ENCODE measurements at places on chromosomes 11 and 22.

- no peak for DNase-seq
Observed at GRCh38 chr11:83927422-83927821, 641.3 kb upstream of the CCDC90B start.

GRCh38 chr11:17479284-17480214 lies 2.9 kb upstream of the ABCC8 start:
- peak; percentile 9 for DNase-seq

DNA sequence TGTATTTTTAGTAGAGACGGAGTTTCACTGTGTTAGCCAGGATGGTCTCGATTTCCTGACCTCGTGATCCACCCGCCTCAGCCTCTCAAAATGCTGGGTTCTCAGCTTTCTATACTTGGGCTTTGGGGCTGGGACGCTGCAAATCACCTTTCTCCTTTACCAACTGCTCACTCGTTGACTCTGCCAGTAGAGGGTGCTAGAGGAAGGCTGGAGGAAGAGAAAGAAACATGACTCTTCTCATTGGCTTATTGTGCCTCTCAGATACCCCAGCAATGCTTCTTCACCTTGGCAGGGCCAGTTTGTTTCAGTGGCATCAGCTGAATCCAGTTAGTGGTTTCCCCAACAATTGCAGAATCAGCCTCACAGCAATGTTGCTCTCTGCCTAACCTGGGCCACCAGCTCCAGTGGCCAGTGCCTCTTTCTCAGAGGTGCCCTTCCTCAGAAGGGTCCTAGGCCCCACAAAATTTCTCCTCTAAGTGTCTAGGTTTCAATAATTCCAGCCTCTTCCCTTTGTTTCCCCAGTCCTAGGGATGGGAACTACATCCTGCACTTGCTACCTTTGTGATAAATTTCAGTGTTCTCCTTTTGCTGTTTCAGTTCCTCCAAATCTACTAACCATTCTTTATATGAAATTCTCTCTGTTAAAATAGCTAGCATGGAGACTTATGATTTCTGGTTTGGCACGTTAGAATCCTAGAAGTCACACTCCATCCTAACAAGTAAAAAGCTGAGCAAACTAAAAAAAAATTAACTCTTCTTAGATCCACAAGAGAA lies 71.5 kb upstream of the VSTM5 start:
- no peak for DNase-seq

- no peak for DNase-seq
Observed at GRCh38 chr11:110340436-110340835, 44.0 kb upstream of the RDX start.

GRCh38 chr11:106497822-106498221 lies 420.4 kb downstream of the AASDHPPT start:
- DNase-seq, result no peak

GRCh38 chr22:42385696-42386095 lies 46.5 kb downstream of the NFAM1 start:
- DNase-seq, result no peak

DNA sequence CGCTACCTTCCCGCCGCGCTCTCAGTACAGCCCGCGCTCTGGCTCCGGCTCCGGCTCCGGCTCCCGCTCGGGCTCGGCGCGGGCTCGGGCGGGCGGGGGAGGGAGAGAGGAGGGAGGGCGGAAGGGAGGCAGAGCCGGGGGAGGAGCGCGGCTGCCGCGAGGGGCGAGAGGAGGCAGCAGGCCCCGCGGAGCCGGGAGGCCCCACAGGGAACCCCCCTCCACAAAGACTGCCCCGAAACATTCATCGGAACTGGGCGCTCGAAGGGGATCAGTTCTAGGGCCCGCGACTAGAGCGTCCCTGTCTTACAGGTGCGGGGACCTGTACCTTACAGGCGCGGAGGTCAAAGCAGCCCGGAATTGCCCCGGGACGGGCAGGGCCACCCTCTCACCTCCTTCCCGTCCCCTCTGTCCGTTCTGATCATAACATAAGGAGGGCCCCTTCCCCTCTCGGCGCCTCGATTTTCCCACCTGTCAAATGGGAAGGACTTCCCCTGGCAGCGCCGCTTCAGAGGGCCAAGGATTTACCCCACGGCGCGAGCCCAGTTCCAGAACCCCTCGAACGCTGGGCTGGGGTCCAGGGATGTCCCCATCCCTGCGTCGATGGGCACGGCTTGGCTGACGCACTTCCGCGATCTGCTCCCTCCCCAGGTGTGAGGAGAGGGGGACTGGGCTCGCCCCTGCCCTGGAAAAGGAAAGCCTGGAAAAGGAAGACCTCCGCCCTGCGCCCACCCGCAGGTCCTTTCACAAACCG lies at the start of gene SHISA8:
Gene SHISA8 (minus strand): TSS at position 40 of the 751 bp plus-strand sequence. CDS start 407 bp downstream, outside the sequence.
- no peak for DNase-seq

GRCh38 chr22:19717691-19718455 lies 3.6 kb downstream of the SEPTIN5 start:
- DNase-seq, result peak; percentile 40

- no peak for DNase-seq
Observed at GRCh38 chr11:26987272-26987671, 6.6 kb upstream of the FIBIN start.

GRCh38 chr11:115428306-115428705 lies 75.9 kb downstream of the CADM1 start:
- no peak for DNase-seq

DNA sequence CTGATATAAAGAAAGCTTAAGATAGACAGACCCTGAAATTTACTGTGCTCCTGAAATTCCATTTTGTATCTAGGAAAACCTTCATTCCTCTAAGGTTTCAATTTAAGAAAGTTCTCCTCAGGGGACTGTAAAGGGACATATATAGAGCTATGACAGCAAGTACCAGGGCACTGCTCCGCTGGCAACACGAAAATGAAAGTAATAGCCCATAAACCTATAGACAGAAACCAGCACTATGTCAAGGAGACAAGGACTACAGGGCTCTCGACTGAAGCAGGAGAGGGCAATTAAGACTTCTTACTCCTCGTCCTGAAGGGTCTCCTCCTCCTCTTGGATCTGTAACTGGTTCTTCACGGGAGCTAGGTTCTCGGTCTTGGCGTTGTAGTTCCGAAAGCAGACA lies 6.9 kb downstream of the FEZ1 start:
- no peak for DNase-seq

DNA sequence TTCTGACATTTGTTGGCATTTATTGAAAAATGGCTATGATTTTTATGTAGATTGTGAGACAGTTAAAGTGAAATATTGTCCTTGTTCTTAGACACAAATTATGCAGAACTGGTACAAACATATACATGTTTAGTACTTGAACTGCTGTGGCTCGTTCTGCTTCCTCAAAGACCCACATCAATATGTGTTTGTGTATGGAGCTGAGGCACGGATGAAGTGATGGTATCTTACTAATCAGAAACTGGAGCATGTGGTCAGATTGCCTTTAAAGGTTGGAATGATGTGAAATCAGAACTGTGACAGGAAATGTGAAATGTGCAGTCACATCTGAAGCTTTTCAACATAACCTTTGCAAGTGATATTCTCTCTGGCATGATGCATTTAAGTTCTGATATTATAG lies 130.4 kb downstream of the NAV2 start:
- no peak for DNase-seq

DNA sequence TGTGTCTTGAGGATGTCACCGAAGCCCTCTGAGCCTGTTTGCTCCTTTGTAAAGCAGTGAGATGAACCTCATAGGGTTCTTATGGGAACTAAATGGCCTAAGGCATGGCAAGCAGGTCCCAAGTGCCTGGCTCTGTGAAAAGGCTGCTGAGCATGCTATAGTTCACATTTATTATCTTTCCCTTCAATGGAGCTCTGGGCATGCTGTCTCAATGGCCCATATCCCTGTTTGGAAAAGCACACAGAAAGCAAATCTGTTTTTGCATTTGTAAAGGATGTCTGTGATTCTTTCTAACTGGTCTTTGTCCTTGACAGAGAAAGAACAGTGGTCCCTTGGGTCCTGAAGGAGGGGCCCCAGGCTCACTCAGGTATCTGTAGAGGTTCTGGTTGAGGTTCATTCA lies 26.4 kb downstream of the RTCB start:
- DNase-seq, result no peak

DNA sequence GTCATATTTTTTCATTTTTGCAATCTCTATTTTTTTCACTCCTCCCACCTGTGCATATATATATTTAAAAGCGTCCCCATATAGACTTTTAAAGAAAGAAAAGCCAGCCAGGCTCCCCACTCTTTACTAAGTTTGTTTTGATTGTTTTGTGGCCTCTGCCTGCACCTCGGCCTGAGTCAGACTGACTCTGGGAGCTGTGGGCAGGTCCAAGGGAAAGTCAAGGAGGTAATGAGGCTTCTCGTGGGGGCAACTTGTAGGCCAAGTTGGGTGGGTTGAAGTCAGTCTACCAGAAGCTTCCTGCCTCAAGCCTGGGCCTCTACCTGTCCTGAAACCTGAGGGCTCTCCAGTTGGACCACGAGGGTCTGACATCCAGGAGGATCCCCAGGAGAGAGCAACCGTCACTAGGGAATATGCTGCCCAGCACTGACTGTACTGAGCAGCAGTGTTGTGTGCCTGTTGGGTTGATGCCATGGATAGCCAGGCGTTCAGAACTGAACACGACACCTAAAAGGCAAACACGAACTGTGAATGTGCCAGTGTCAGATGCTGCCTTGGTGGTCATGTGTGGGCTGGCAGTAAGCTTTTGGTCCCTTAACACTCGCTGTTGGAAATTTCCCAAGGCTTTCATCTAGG lies 58.8 kb downstream of the BMAL1 start:
- DNase-seq, result no peak

DNA sequence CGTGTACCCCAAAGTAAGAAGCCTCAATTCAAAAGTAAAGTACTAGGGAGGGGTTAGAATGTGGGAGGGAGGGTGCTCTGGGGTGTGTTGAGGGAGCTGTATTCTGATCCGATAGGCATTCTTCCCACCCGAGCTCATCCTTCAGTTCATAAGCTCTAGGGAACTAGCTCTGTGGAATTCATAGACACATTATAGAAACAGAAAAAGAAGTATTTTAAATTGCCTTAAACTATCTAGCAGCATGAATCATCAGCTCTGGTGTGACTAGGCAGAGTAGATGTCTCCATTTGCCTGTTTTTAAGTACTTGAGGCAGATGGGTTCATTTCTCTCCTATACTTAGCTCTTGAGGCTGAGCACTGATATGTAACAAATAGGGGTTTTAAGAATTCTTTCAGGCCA lies 7.3 kb upstream of the SGSM3 start:
- no peak for DNase-seq

DNA sequence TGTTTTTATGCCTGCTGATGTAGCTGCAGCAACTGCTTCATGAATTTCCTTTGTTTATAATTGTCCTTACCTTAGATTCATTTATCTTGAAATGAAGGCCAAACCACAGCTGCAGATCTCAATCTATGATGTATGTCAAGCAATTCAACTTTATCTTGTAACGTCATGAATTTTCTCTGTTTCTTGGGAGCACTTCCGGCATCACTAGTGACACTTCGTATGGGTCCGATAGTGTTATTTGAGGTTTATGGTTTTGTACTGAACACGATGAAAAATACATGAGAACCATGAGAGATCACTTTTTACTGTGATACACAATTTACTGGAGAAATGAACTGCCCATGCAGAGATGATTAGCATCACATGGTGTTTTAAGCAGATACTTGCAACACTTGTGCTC lies 98.5 kb downstream of the CSTPP1 start:
- no peak for DNase-seq

DNA sequence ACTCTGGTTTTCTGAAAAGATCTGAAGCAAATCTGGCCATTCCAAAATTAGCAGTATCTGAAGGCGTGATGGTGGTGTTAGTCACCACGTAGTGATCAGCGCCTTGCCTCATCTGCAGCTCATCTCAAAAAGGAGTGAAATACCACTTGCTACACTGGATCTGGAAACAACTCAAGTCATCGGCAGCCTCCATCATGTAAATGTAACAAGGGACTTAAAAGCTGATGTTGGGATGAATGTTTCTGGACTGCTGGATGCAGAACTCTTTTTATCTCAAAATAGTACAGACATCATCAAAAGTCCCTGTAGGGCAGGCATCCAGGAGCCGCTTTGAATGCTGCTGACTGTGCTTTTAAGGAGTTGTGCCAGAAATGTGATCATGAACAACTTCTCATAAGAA lies 14.1 kb upstream of the APLP2 start:
- peak; percentile 10 for DNase-seq

DNA sequence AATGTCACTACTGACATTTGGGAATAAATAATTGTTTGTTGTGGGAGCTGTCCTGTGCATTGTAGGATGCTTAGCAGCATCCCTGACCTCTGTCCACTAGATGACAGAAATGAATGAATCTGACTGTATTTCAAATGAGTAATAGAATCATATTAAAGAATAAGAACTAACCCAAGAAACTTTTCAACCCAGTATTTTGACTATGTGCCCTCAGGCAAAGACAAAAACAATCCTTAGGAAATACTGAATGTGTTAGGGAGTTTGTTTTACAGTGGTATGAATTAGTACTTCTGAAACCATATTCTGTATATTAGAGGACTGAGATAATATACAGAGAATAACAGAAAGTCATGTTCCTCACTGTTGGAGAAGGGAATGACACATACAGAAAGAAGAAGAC lies 320.9 kb upstream of the PITPNB start:
- DNase-seq, result no peak

DNA sequence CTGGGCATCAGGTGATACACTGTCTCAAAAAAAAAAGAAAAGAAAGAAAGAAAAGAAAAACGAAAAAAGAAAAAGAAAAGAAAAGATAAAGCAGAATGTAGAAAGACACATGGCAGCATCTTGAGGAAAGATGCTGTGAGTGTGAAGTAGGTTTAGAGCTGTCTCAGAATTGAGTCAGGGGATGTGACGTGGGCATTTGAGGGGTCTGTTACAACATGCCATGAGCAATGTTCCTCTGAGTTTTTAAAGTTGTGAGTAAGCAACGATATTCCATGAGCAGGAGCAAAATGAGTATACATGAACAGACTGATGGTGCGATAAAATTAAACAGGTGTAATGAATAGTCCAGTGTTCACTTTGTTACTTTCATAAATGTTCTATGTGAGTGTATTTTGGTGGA lies 11.3 kb upstream of the QSER1 start:
- no peak for DNase-seq

DNA sequence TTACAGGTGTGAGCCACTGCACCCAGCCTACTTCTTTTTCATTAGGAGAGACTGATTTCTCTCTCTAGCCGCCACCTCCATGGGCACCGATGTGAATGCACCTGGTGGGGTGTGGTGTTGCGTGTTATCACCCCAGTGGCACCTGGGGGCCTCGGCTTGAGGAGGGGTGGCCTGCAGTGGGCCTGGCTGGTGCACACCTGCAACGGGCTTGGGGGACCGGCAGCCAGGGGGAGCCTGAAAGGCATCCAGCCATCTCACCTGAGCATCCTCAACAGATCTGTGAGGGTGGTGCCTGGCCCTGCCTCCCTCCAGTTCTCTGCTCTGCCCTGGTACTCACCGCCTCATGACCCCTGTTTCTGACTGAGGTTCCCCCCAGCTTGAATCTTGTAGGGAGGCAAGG lies 108.9 kb downstream of the ARHGAP8 start:
- DNase-seq, result no peak

GRCh38 chr11:126805870-126806269 lies 194.7 kb downstream of the KIRREL3 start:
- no peak for DNase-seq

DNA sequence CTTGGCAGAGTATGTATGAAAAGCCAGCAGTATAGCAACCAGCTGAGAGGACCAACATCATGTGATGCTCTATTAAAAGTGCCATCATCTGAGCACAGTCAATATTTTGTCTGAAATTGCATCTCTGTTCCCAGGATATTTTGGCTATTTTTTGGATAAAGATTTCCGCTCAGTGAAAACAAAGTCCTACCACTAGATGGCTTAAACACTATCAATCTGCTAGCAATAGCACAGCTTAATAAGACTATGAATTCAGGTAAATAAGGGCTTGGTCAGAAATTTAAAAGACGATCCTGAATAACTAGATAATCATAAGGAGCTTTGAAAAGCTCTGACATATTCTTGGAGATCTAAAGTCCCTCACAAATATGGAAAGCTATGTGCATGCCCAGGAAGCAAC lies 74.4 kb downstream of the MS4A13 start:
- no peak for DNase-seq
